Osteocyte (in vitro differentiated cells): ENCODE measurements at places on chromosomes 1 and 21. TPM values are rescaled to one million over a fixed set of nuclear protein-coding genes. Genes with fewer than 3 reads are reported as not detected.

DNA sequence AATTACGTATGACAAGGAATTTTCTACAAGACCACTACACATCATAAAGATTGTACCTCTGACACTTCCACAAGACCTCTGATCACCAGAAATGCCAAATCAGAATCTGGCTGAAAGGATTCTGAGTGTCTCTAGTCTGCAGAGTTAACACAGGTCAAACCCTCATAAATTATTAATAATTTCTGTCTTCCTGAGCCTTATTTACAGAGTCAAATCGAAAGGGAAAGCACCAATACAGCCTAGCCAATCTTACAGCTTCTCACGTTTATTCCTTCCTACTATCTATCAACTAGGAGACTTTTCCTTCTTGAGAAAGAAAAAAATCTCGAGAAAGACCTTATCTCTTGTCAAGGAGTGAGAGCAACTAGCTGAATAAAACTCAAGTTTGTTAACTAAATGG lies 2151.6 kb downstream of the MRPL39 start:
- DNase-seq = no peak

Gene HMGCS2
- not detected in 2 replicates for total RNA-seq

Gene BNIPL
- total RNA-seq = 0.55 and 0.81 TPM in 2 replicates

Gene BEND5
- total RNA-seq = 1.5 and 1.7 TPM in 2 replicates

DNA sequence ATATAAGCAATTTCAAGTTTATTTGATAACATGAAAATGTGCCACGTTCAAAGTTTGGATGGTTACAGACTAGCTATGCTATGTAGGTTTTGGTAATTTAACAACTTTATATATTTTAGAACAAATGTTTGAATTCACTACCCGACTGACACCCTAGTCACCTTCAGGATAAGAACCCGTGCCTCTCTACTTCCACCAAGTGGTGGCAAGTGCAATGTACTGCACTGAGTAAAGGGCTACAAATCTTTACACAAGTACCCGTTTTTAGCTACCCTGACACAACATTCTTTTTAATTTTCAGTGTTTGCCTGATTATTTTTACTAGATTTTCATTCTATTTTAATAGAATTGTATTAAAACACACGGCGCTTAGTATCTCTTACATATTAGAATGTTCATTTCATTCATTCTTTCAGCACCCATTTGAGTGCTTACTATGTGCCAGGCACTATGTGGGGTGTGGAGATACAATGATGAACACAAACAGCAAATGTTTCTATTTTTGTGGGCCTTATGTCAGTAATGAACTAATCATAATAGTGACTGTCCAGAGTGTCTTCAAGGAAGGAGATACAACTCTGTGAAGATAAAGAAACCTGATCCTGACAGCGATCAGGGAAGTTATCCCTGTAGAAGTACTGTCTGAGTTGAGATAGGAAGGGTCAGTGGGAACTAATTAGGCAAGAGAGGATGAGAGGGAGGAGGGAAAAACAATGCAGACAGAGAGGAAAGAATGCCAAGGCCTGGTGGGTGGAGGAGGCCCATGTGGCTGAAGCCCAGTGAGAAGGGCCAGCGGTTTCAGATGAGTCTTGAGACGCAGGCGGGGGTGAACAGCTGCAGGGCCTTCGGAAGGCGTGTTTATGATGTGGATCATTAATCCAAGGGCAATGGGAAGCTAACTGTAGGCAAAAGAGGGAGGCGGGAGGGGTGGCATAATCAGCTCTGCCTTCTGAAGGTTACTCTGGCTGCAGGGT lies 3.8 kb downstream of the LCA5L start:
- no peak for DNase-seq

- DNase-seq = no peak
Measured at GRCh38 chr1:86296305-86297205, 99.6 kb downstream of the ODF2L start.

Gene ADAMTSL4
- 2.3 and 2.6 TPM in 2 replicates for total RNA-seq

Gene CYP4A22
- not detected in 2 replicates for total RNA-seq

GRCh38 chr1:4106731-4107130 lies 206.7 kb upstream of the C1orf174 start:
- no peak for DNase-seq

- DNase-seq = no peak
Measured at GRCh38 chr1:192343344-192343743, 26.6 kb downstream of the RGS21 start.

DNA sequence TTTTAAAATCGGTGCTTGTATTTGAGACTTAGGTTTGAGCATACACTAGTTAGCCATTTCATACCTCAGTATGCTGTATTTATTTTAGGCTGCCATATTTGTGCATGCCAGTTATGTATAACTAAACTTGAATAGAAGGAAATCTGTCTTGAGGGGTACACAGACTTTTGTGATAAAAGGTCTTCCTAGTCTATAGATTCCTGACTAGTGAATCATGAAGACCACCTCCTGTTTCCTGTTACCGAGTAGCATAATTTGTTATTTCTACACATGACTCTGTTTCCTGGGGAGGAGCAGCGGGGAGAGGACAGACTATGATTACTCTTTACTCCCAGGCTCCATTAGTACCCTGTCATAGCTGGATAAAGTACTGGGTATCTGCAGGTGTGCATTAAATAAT lies 316.8 kb upstream of the SNX7 start:
- DNase-seq = no peak

Gene KRTAP21-3
- not detected in 2 replicates for total RNA-seq
